Left lobe of liver (tissue), 2 donors: ENCODE measurements at places on chromosomes 3 and 15. TPM values are rescaled to one million over a fixed set of nuclear protein-coding genes. Genes with fewer than 3 reads are reported as not detected.

- no peak for DNase-seq
Measured at GRCh38 chr15:84810073-84810840, 6.9 kb upstream of the ALPK3 start.

DNA sequence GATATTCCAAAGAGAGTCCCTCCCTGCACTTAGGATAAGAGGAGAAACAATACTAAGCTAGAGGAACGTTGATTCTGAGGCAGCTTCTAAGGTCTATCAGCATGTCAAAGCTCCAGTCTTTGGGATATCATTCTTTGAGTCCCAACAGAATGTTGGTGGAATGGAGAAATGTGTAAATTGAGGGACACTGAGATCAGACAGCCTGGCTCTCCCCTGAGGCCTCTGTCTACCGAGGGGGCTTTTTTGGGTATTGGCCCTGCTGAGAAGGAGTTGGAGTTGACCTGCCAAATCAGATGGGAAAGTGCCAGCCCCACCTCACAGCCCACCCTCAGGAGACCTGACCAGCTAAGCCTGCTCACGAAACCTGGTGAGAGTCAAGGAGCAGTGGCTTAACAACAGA is 27.6 kb upstream of the LRTM1 start:
- DNase-seq, result no peak

DNA sequence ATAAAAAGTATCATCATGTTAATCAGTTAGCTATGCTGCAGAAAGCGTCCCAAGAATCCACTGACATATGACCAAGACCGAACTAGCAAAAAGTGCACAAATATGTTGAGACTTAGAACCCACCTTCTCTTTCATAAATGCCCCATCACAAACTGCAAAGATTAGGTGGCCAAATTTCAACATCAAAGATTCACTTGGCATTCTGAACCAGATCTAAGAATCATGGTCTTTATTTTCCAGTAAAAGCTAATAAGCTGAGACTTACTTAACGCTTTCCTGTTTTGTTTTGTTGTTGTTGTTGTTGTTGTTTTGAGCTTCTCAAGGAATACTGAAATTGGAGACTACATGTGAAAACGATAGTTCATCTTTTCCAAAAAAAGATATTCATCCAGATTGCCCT is 62.4 kb downstream of the ZBTB20 start:
- no peak for DNase-seq

CCRL2 gene
- total RNA-seq, result 0.55 TPM

SMCO1 gene
- total RNA-seq, result not detected

CACNA2D2 gene
- 0.50 TPM for total RNA-seq

HERC2 gene
- 31.7 TPM for total RNA-seq

NEIL1 gene
- total RNA-seq, result 43.2 TPM
